Activated CD4-positive, alpha-beta T cell treated with anti-CD3 and anti-CD28 coated beads for 24 hours (primary cell): ENCODE measurements at places on chromosomes 6 and 20.

DNA sequence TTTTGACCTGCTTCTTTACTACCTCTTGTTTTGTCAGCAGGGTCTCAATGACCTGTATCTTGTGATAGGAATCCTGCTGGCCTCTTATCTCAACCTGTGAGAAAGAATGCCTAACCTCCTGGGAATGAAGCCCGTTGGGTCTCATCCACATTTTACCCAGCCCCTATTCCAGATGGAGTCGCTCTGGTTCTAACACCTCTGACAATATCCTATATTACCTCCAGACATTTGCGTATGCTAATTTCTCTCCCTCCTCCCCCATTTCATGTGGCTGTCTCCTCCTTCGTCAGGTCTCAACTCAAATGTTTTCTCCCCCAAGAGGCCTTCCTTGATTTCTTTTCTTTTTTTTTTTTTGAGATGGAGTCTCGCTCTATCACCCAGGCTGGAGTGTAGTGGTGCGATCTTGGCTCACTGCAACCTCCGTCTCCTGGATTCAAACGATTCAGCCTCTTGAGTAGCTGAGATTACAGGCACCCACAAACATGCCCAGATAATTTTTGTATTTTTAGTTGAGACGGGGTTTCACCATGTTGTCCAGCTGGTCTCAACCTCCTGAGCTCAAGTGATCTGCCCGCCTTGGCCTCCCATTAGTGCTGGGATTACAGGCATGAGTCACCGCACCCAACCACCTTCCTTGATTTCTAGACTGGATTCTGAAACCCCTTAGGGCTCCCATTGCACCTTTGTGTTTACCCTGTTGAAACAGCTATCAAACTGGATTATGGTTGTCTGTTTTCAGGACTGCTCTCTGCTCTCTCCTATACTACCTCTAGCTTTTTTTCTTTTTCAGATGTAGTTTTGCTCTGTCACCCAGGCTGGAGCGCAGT is 49.5 kb upstream of the B4GALT5 start:
- no peak for DNase-seq

DNA sequence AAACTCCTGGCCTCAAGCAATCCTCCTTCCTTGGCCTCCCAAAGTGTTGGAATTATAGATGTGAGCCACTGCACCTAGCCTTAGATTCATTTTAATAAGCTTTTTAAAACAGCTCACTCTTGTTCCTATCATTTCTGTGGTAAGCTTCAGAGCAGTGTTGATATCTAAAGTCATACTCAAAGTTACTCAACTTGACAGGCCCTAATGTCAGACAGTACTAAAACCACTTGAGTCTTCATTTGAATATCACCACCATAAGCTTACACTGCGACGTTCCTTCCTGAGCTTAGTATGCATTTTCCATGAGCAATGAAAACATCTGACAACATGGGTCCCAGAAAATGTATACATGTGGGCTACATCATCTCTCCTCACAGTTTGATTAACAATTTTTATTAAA is 6.0 kb downstream of the FUCA2 start:
- DNase-seq, result no peak

DNA sequence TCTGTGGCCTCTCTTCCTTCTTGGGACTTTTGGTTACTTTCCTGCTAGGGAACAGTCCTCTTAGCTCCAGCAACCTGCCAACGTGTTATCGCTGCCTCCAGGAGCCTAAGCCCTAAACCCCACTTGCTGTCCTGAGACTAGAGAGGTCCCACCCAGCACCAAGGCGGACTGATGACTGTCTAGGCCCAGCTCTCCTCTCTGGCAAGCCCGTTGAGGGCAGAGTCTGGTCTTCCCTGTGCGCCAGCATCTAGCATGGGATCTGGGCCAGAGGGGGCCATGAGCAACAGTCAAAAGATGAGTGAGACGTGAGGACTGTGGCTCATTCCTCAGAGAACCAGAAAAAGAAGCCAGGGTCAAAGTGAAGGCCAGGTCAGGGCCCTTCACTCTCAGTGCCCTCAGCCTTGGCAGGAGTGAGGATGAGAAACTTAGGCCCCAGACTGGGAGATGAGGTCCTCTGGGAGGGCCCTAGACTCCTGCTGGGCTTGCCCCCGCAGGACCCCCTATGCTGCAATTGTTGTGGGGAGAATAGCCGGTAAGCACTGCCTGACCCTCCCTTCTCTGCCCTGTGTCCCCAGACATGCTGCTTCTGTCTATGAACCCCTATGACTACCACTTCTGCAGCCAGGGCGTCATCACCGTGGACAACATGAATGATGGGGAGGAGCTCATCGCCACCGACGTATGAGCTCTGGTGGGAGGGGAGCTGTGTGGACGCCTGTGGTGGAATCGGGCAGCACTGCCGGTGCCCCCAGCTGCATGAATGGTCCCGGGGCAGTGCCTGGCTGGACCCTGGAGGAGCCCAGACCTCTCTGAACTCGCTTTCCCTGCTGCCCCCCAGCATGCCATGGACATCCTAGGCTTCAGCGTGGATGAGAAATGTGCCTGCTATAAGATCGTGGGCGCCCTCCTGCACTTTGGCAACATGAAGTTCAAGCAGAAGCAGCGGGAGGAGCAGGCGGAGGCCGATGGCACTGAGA is 30.9 kb downstream of the MYH7B start:
- DNase-seq, result no peak

DNA sequence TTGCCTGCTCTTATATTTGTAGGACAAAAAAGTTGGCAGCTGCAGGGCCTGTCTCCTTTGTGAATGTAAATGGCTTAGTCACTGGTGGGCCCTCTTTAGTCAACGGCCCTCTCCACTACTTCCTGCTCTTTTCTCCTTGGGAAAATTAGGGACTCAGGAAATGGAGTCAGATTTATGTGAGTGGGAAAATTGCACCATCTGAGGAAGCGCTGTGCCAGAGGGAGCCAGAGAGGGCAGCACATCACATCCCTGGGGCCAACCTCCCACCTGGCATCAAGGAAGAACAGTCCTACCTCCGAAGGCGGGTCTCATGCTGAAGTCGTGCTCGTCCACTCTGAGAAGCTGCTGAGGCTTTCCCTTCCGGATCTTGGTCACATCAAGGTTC is 15.6 kb downstream of the GABRR2 start:
- no peak for DNase-seq

DNA sequence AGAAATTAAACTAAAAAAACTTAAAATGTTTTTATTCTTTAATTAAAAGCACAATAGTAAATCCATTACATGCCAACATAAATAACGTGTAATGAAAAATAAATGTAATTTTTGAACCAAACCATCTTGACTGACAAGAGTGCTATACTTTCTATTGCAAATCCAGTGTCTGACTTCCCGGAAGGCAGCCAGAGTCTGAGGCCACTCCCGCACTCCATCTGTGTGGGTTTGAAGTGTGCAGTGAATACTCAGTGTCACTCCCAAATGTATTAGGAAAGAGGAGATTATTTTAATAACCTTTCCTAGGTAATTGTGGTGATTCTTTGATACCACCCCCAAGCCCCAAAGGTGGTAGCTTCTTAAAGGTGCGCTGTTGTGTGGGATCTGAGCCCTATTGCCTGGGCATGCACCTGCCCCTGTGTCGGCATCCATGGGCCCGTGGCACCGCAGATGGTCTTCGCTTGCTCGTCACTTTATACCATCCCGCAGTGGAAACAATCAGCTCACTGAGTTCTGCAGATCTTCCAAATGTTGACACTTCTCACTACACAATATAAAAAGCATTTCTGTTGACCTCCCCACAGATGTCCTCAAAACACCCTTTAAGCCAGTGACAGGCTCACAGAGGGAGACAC is 391.2 kb downstream of the THBS2 start:
- DNase-seq, result no peak

- no peak for DNase-seq
Observed at GRCh38 chr20:11671015-11671511, 246.6 kb upstream of the BTBD3 start.

DNA sequence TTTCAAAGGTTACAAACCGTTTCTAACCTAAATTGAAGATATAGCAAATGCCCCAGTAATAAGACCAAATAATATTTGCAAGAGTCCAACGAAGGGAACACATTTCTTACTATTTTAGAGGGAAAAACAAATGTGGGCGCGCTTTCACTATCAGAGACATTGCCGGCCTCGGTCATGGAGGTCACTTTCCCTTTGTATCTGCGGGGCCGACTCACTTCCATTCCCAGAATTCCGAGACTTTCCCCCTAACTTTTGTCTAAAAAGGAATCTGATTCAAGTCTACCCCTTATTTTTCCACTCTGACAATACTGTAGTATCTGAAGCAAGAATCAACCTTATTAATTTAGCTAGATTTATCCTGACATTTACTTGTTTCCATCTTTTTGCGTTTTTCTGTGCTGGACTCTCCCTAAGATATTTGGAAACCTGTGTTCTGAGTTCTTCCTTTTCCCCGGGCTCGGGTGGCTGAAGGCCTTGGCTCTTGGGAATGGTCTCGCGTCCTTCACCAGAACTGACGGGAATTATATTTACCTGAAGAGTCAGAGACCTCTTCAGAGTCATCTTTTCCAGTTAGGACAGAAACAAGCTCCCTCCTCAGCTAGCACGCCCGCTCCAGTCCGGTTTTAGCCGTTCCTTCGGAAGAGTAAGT is 71.8 kb upstream of the ZNF184 start:
- DNase-seq, result no peak

- DNase-seq, result no peak
Observed at GRCh38 chr6:24875534-24875901, 60.2 kb downstream of the RIPOR2 start.

DNA sequence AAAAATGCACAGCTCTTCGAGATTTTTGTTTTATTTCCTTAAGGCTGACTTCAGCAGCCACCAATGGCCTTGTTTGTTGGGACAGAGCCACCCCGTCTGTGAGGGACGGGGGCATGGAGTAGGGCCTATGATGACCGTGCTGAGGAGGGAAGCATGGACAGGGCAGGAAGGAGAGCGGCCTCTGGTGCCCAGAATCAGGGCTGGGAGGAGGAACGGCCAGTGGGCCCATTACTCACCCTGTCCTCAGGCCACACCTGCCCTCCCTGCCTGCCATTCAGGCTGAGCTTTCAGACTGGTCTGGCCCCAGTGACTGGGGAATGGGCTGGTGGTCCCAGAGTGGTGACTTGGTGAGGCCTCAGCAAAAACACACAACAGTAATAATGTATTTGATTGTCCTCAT is 104.4 kb downstream of the SMOC2 start:
- no peak for DNase-seq

DNA sequence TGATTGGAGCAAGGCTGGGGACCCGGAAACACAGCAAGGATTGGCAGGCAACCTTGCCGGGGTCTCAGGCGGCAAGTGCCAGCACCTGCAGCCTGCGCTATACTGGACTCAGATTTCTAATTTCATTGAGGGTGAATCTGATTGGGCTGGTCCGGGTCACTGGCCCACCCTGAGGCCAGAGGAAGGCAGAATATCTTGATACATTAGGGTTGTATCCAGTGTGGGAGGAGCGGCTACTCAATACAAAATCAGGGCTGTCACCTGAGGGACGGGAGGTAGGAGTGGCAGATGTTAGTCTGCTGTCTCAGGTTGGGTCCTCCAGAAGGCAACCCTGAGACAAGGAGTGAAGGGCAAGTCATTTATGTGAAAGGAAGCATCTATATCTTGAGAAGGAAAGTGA is 40.7 kb downstream of the BFSP1 start:
- no peak for DNase-seq

DNA sequence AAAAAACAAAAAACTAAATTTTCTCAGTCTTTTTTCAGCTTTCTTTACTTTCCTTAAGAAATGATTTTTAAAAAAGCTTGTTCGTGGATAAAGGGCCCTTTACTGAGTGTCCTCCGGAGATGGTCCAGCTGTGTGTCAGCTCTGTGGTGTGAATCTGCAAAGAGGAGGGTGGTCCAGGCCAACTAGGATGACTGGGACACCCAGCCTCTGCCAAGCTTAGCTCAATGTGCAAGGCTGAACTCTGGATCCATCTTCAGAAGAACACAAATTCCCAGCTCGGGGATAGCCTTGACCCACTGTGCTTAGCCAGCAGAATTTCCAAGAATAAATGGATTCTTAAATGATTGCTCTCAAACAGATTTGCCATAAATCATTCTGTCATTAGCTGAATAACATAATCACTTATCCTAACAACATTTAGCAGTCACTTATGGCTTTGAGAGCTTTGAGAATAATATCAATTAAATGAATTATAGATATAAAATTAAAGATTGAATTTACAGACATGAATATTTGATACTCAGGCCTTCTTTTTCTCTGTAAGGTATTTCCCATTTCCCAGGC is 14.2 kb upstream of the CALHM5 start:
- DNase-seq, result no peak

DNA sequence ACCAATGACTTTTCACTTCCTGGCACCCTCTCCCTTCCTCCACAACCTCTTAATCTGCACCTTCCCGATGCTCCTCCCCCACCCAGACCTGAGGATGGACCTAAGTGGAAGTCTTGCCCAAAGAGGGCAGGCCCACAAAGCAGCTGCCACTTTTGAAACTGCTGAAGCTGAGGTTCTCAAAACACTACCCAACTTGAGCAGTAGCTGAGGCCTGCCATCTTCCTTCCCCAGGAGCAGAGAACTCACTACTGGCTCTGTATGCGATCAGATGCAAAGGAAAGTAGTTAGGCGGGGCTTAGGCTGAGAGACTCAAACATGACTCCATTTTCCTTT is 1.5 kb downstream of the HM13 start:
- no peak for DNase-seq

DNA sequence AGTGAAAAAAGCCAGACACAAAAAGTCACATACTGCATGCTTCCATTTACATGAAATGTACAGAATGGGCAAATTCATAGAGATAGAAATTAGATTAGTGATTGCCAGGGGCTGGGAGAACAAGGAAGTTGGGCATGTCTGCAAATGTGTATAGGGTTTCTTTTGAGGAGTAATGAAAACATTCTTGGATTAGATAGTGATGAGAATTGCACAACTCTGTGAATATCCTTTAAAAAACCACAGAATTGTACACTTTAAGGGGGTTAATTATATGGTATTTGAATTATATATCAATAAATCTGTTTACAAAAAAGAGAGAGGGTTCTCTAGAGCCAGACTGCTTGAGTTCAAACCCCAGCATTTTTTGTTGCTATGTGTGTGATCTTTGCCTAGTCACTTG is 188.1 kb downstream of the CDC5L start:
- DNase-seq, result no peak

DNA sequence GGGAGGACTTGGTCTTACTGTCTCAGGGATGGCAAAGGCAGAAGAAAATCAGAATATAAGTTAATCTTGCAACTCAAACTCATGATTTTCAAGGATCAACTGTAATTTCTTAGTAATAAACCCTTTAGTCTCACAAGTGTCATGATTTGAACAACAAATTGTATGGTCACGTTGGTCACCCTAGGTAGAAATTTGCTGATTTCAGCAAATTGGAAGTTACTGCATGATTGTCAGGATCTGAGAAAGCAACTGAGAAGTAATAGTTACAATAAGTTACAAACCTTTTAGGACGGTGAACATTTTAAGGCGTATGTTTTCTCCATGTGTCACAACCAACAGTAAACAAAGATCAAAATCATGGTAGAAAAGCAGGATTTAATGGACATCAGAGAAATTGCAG is 375.2 kb downstream of the PLCB1 start:
- DNase-seq, result no peak

DNA sequence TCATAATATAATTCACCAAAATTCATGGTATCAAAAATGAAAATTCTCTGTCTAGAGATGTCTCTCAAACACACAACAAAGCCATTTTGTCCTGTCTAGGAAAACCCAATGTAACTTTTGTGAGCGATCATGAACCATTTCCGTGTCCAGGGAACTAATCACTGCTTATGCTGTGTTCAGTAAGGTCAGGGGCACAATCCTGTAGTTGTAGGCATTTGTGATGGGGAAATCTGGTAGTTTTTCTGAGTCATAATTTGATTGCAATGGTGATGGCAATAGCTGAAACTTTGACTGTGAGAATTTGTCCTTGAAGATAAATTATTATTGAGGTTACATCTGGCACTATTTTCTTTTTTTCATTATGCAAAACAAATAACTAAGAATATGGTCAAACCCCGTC is 21.0 kb upstream of the GCLC start:
- DNase-seq, result no peak

- DNase-seq, result no peak
Observed at GRCh38 chr20:53990003-53990402, 80.4 kb downstream of the BCAS1 start.
